M059J (cell line): ENCODE measurements at places on chromosomes 11 and 22. TPM values are rescaled to one million over a fixed set of nuclear protein-coding genes. Genes with fewer than 3 reads are reported as not detected.

NNMT gene
- total RNA-seq = 76.6 and 129 TPM in 2 replicates

TMPRSS13 gene
- not detected in 2 replicates for total RNA-seq

PHLDB1 gene
- 66.8 and 76.7 TPM in 2 replicates for total RNA-seq

ZNF408 gene
- total RNA-seq = 7.2 and 14.6 TPM in 2 replicates

SEPTIN3 gene
- total RNA-seq = 0.05 and 0.17 TPM in 2 replicates

MAPK8IP1 gene
- total RNA-seq = 6.6 and 11.7 TPM in 2 replicates

GRCh38 chr11:59172345-59173079 is 580 bp downstream of the DTX4 start:
- no peak for DNase-seq

DNA sequence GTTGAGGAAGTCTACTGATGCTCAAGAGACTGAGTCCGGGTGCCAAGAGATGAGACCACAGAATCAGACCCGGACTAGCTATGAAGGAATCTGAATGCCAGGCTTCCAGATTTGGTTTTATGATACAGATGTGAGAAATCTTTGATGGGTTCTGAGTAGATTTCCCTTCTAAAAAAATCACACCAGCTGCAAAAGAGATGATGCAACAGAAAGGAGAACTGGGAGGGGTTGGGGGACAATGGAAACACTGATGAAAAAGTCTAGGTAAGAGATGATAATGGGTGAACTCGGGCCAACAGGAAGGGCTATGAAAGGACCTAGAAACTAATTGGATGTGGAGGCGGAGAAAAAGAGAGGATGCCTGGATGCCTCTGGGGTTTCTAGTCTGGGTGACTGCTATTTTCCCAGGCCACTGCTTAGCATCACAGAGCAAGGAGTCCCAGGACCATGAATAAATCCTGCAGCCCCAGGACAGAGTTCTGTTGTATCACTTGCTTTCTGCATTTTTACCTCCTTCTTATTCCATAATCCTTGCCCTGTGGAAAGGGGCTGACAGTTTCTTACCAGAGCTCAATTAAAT is 115.4 kb upstream of the SEZ6L start:
- no peak for DNase-seq

DNA sequence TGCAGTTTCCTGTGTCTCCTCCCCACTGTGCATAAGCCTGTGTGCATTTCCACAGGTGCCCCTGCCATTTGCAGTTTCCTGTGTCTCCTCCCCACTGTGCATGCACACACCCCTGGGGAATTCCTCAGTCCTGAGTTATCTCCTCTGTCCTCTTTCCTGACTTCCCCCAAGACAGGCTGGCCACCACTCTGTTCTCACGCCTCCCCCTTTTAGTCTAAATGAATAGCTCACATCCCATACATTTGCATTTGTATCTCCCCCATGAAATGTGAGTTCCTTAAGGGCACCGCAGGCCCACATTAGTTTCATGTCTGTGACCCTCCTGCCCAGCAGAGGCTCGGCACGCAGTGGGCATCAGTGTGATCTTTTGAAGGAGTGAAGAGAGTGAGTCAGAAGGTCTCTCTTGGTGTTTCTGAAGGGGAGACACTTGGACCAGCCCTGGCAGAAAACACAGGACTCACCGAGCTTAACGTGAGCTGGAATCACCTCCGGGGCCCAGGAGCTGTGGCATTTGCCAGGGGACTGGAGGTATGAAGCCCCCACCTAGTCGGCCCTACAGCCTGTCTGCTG is 6.2 kb downstream of the LRRC74B start:
- peak; percentile 21 for DNase-seq

- peak; percentile 91 for DNase-seq
These were observed 1.9 kb downstream of the MS4A10 start for GRCh38 chr11:60786811-60787567.

DNA sequence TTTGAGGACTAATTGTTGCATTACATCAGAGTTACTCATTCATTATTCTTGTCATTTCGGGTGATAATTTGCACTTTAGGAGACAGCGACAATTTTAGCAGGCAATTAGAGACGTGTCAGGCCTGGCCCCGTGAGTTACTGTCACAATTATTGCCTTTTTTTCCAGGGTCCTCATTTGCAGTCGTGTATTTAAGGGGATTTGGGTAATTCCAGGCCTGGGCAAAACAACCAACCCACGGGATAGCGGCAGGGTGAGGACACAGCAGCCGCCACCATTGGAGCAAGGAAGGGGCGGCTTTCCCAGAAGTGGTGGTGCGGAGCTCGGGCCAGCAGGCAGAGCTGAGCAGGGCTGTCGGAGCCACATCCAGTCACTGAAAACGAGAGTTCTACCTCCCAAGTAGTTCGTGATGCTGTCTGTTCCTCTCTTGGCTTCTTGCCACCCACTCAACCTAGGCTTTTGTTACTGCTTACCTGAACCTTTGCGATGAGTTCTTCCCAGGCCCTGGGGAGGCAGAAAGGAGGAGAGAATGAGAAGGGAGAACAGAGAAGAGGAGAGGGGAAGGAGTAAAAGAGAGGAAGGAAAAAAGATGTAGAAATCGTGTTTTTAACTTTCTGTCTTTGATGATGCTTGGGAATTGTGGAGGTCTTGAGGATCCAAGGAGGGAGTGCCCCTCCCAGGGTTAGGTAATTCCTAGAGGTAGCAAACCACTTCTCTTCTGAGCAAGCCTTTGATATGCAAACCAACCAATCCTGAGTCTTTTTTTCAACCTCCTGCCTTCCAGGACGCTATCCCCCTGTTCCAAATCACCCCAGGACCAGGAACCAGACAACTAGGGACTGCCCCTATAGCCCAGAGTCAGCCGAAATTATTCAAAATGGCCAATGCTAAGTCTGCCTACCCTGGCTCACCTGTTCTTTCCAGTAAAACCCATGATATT is 236.1 kb downstream of the MIAT start:
- DNase-seq = peak; percentile 45

DNA sequence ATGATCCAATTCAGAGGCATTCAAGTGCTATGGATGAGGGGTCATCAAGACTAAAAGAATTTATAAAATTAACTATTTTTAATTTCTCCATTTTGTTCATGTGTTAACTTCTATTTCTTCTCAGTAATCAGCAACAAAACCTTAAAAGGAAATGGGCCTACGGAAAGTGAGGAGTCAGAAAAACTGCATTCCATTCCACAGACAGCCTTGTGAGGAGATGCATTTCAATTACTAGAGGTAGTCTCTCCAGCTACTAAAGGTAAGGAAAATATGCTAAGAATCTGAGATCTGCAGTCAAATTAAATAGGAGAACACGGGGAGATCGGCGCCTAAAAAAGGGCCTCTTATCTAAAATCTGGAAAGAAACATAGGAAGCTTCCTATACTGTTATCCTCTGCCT is 661.7 kb downstream of the DLG2 start:
- DNase-seq = no peak

DNA sequence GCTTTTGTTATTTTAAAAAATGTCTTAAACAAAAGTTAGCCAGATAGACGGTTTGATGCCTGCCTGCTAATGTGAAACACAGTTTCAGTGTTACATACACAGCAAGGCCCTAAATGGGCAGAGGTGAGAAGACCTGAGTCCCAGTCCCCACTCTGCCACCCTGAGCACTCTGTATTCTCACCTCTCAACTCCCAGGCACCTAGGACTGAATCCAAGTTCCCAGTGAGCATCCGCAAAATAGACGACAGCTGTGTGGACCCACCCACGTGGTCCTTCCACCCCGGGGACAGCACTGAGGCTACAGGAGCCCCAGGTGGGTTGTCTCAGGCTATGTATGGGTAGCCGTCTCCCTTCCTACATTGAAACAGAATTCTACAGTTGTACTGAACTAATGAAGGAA is 111.5 kb downstream of the RPL27A start:
- DNase-seq = no peak

DNA sequence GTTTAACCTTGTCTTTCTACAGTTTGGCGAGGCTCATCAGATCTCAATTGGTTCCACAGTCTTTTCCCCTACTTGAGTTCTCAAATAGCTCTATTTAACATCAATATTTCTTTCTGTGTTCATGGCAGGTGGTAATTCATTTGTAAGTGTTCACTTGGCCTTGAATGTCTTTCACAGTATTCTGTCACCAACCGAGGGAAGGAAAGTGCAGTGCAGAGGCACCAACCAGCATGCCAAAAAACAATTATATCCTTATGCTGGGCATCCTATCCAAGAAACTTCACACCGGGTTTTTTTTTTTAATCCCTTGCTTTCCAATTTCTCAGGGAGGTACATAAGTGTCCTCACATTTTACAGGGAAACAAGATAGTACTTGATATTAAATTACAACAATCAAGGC is 55.0 kb upstream of the ZC3H12C start:
- no peak for DNase-seq

GRCh38 chr11:1437500-1437899 is 47.8 kb downstream of the BRSK2 start:
- peak; percentile 50 for DNase-seq

- no peak for DNase-seq
These were observed 6.1 kb downstream of the SMIM45 start for GRCh38 chr22:41957941-41958556.

- DNase-seq = no peak
These were observed 8.1 kb downstream of the PARVB start for GRCh38 chr22:44032126-44032730.

GRCh38 chr22:50236731-50237409 is 8.0 kb downstream of the TUBGCP6 start:
- DNase-seq = no peak

DNA sequence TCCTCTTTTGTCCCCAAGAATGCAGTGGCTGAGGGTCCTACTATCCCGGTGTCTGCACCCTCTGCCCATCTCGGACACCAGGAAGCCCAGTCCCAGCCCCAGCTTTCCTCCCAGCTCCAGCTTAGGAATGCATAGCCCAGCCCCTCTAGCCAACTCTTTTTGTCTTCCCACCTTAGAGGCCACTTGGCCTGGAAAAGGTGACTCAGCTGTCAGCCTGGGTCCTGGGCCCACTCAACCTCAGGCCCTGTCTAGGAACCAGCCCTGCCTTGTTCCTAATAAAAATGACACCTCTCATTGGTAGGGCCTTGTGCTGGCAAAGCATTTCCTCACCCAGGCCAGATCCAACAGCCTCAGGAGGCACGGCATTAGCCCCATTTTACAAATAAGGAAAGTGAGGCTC is 28.2 kb downstream of the PDE2A start:
- DNase-seq = peak; percentile 28

DNA sequence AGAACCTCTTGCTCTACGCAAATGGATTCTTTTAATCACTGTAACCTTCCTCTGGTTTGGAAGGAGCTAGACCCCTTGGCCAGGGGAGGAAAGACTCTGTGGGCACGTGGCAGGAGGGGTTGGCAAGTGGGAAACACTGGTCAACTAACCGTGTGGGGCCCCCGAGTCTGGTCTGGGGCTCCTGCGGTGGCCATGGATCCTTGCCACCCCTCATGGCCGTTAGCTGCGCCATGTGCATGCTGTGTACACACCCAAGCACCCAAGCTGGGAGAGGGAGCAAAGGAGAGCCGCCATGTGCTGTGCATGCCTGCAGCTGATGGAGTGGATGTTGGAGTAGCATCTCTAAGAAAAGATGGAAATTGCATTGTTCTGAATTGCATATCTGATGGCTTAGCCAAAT is 730.6 kb downstream of the FAM181B start:
- no peak for DNase-seq

GRCh38 chr11:79421820-79422219 is 19.0 kb downstream of the TENM4 start:
- DNase-seq = no peak

DNA sequence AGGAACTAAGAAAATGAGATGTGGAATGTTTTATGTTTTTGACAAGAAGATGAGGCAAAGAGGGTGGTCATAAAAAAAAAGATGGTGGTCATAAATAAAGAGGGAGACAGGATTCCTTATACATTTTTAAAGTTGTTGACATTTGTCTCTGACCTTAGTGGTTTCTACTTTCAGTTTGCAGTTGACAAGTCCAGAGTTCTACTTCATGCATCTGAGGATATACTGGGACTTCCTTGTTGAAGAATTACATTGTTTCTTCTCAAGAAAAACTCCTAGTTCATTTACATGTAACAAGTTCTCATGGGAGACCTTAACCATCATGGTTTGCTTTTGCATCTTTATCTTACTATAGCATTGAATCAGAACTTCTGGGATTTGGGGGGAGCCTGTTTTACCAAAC is 1.2 kb downstream of the OR6X1 start:
- no peak for DNase-seq

DNA sequence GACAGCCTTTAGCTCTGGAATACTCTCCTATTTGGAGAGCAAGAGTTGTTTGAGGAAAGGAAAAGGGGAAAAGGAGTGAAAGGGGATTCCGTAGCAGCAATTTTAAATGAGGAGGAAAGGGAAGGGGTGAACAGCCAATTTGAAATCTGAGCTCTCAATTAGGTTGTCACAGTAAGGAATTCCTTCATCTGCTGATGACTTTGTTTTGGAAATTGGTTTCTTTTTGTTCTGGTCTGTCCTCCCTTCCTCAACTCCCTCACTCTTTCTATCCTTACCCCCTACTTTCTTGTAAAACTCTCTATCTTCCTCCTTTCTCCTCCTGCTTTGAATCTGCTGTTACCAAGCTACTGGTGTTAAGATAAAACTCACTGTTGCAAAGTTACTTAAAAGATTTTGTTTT is 1155.6 kb downstream of the DLG2 start:
- DNase-seq = no peak

DNA sequence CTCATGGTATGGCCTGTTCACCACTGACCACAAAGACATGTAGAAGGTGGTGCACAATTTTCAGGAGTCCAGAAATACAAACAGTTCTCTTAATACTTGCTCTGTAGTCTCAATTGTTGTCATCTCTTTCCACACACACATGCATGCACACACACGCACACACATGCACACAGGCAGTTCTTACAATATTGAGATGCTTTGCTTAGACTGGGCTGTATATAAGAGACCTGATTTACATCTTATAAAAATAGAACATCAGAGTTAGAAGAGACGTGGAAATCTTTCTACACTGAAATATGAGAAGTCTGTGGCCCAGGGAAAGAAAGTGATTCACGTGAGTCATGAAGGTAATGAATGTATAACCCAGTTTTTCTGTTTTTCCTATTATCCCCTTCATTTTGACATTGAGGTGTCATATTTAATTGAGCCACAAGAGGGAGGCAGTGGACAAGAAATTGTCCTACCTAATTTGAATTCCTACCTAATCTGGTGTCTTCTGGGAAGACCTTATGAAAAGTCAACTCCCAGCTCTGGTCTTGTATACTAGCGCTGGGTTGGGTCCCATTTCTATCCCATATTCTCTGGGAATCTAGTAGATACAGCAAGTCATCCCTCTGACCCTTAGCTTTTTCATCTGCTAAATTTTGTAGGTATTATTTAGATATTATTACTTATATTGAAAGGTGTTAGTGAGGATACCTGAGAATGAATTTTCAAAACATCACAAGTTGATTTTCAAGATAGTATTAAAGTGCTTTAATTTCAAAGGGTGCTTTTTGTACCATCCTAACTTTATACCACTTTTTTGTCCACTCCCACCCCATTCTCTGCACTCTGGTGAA is 14.9 kb upstream of the MS4A4A start:
- peak; percentile 67 for DNase-seq

DNA sequence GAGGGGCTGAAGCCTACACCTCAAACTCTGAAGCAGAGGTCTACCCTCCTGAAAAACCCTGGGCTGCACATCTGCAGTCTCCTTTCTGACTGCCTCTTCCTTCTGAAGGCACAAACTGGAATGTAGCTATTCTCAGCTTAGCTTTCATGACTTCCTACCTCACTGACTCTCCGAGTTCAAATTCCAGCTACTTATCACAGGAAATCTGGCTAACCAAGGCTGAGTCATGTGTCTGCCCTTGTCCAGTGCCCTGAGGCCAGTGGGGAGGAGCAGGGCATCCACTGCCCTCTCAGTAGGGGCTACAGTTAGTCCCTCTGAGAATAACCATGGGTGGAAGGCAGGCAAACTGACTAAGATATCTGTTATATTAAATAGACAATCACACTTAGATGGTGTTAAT is 29.2 kb downstream of the PDGFD start:
- DNase-seq = peak; percentile 97
